ENCODE measurements at places on chromosomes 4 and X.

GRCh38 chr4:188603646-188604045 lies 464.4 kb downstream of the TRIML1 start:
- no peak for DNase-seq

- DNase-seq, result no peak
Observed at GRCh38 chr4:165945991-165946390, 73.0 kb downstream of the TLL1 start.

- no peak for DNase-seq
Observed at GRCh38 chrX:550514-550913, 80.1 kb upstream of the SHOX start.

- no peak for DNase-seq
Observed at GRCh38 chr4:188930822-188931221, 791.6 kb downstream of the TRIML1 start.

DNA sequence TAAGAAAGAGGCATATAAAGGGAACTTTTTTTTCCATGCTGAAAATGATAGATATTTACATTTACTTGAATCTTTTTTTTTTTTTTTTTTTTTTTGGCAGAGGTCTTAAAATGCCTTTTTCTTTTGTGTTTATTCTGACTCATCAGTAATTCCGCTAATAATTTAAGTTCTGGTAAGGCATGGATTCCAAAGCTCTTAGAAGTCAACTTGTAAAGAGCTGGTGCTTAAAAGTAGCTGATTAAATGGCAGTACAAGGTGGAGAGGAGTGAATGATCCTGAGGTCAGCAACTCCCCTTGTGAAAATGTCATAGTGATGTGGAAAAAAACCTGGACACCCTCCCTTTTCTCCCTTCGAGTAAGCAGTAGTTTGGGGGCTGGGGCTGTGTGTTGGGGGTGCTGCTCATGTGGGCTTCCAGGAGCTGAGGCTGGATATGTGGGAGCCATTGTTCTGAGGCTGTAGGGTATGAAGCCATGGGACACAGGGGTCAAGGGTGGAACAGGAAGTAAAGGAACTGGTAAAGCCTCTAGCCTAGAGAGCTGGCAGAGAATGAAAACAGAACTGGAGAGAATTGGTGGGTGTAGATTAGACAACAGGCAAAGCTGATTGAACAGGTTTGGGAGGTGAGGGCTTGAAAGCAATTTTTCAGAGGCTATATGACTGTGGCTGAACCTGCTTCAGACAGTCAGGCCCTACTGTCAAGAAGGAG lies 41.0 kb upstream of the PITX2 start:
- DNase-seq, result no peak

Measured in activated CD4-positive, alpha-beta T cell treated with anti-CD3 and anti-CD28 coated beads for 4 hours (primary cell).